Stimulated activated CD4-positive, alpha-beta T cell treated with anti-CD3 and anti-CD28 coated beads, Interleukin-12 subunit alpha, Interleukin-12 subunit beta, amount 100 ng/mL, for 24 hours (primary cell): ENCODE measurements at places on chromosomes 7 and 10.

DNA sequence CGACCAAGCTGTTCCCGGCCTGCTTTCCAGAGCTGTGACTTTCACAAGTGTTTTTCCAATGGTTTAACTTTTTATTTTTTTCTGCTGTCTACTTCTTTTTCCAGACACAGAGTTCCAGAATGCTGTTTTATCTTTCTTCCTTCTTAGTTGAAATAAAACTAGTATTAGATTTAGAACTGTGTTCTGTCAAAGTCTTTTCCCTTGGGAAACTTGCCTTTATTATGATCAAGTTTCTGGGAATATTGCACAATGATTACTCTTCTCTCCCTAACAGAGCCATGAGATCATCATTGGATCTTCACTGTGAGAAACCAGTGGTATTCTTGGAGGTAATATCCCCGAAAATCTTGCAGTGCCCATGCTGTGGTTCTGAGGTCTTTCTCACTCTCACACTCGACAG is 104.9 kb upstream of the KCND2 start:
- DNase-seq, result no peak

DNA sequence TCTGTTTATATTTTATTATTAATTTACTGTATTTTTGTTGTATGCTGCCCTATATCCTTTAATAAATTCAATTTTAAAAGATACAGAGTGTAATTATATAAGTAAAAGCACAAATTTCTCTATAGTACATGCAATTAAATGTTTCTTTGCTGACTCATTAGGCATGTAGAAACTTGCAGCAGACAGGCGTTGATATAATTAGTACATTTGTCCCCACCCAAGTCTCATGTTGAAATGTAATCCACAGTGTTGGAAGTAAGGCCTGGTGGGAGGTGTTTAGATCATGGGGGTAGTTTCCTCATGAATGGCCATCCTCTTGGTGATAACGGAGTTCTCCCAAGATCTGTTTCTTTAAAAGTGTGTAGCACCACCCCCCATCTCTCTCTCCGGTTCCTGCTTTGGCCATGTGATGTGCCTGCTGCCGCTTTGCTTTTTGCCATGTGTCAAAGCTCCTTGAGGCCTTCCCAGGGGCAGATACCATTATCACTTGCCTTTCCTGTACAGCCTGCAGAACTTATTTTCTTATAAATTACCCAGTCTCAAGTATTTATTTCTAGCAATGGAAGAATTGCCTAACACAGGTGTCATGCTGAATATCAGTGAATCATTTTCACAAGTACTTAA is 63.7 kb downstream of the TSPAN12 start:
- no peak for DNase-seq

- DNase-seq, result no peak
Observed at GRCh38 chr7:99409192-99409572, 413 bp downstream of the BUD31 start.

GRCh38 chr10:21208666-21209316 is 311.7 kb upstream of the NEBL start:
- no peak for DNase-seq

GRCh38 chr10:111123883-111124282 is 47.1 kb downstream of the ADRA2A start:
- no peak for DNase-seq

DNA sequence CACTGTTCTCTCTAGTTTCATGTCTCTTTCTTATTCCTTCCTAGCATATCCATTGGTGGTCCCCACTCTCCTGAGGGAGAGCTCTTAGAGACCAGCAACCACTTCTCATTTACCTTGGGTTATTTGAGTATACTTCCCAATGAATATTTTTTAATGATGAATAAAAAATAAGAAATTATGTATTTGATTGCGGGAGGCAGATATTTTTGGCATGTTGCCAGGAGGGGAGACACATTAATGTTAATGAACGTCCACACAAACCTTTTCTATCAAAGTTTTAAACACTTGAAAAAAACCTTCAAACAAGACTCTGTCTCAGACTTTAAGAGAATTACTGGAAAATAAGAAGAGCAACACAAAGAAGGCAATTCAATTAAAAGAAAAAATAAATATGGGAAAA is 260.6 kb upstream of the MAGI2 start:
- DNase-seq, result no peak

GRCh38 chr7:132207211-132207610 is 369.1 kb downstream of the PLXNA4 start:
- DNase-seq, result no peak

DNA sequence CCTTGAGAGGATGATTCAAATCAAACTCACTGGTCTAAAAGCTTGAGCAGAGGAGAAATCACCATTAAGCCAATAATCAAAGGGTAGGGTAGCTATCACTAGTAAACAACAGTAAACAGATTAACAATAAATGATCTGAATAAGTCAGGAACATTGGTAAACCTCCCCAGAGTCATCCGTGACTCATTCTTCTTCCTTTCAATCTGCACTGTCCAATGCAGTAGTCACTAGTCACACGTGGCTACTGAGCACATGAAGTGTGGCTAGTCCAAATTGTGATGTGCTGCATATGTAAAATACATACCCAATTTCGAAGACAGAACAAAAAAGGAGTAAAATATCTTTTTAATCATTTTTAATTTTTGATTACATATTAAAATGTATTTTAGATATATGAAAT is 64.0 kb downstream of the ERCC6 start:
- no peak for DNase-seq

- no peak for DNase-seq
Observed at GRCh38 chr10:104257235-104257634, 2.5 kb downstream of the GSTO1 start.

GRCh38 chr7:113800826-113801225 is 118.0 kb downstream of the PPP1R3A start:
- no peak for DNase-seq

GRCh38 chr10:23540401-23541030 is 101.6 kb downstream of the OTUD1 start:
- DNase-seq, result no peak

- no peak for DNase-seq
Observed at GRCh38 chr7:691361-692045, 35.0 kb upstream of the DNAAF5 start.

- DNase-seq, result no peak
Observed at GRCh38 chr10:52747694-52748093, 24.9 kb downstream of the MBL2 start.

GRCh38 chr10:90461437-90462155 is 396.2 kb downstream of the HTR7 start:
- no peak for DNase-seq

- DNase-seq, result no peak
Observed at GRCh38 chr10:132400041-132400546, 3.1 kb downstream of the PWWP2B start.

- DNase-seq, result no peak
Observed at GRCh38 chr7:116588225-116588624, 63.4 kb downstream of the CAV1 start.
